ENCODE measurements at places on chromosomes 16 and 17.

- DNase-seq, result no peak
Measured at GRCh38 chr16:86834451-86835035, 256.2 kb downstream of the FOXL1 start.

- no peak for DNase-seq
Measured at GRCh38 chr16:20747030-20747816, 5.6 kb upstream of the THUMPD1 start.

- peak; percentile 88 for DNase-seq
Measured at GRCh38 chr17:1783834-1784611, 22.2 kb downstream of the SERPINF1 start.

DNA sequence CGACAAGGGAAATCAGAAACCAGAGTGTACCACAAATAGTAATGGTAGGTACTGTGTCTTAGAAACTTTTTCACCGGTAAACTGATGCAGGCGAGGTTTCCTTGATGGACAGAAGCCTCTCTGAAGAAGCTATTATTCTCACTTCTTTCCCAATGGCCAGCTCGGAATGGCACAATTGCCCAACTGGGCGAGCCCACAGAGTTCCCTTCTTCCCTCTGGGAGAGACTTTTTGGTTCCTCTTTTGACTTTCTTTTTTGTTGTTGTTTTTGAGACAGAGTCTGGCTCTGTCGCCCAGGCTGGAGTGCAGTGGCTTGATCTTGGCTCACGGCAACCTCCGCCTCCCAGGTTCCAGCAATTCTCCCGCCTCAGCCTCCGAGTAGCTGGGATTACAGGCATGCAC, 16.9 kb downstream of the SLC43A2 start:
- DNase-seq, result no peak

DNA sequence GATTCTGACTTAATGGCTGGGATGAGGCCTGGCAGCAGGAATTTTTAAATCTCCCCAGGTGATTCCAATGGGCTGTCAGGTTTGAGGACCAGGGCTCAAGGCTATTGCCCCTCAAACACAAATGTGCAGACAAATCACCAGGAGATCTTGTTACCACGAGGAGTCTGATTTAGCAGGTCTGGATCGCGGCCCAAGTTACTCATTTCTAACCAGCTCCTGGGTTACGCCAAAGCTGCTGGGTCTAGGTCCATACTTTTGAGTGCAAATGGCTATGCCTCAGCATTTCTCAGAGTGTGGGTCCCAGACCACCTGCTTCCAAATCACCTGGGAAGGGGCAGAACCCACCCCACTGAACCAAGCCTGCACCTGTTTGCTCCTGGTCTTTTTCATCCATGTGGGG, 33.1 kb downstream of the CNGB1 start:
- no peak for DNase-seq

DNA sequence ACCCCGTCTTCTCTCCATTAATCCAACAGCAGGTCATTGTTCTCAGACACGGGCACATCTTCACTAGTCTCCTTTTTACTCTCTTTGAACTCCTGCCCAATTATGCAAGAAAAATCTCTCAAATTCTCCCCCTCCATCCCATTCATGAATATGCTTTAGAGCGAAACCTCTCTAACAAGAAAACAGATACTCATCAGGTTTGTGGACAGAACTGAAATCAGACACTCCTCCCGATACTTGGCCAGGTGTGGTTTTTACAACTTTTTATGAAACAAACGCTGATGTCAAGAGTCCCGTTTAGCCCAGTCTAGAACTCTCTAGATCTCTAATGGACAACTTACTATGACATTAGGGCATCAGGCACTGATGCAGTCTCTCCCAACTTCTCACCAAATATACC, 40.9 kb downstream of the PIK3R5 start:
- DNase-seq, result no peak

- peak; percentile 44 for DNase-seq
Measured at GRCh38 chr17:36463916-36464764, 22.3 kb upstream of the ZNHIT3 start.

GRCh38 chr17:17056156-17056539, 13.9 kb downstream of the MPRIP start:
- no peak for DNase-seq

DNA sequence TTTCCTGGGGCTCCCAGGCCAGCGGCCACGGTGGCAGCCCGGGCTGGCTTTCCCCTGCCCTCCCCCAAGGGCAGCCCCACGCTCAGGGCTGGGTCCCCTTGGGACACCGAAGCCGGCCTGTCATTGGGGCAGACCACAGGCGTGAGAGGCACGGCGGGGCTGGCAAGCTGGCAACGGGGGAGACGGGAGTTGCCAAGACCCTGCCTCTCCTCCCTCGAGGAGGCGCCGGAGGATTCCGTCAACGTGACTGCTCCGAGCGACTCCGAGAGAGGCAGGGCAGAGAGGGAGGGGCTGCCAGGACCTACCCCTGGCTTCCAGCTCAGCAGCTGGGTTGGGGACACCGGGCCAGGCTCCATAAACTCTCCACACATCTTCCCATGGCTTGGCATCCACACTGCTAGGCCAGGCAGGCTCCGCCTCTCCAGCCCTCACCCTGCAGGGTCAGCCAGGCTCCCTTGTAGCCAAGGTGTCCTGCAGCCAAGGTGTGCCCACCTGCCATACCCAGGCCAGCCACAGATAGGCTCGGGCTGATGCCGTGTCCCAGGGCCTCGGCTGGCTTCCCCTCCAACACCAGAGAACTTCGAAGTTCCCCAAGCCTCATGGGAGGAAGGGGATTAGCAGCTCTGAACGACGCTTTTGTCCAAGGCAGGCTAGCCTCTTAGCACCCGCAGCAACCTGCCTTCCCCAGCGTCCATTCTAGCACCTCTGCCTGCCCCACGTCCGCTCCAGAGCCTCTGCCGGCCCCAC, 25.5 kb downstream of the TIMM22 start:
- no peak for DNase-seq

DNA sequence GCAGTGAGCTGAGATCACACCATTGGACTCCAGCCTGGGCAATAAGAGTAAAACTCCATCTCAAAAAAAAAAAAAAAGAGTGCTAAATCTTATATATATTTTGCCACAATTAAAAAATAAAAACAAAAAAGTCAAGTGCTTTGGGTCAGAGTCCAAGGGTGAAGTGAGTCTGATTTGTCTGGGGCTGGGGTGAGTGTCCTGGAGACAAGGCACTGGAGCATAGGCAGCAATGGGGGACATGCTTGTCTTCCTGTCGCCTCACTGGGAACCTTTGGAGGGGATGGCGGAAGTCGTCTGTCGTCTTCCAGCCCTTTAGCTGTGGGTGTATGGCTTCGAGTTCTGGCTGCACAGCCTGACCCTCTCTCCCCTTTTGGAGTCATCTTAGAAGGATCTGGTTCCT, 167.1 kb downstream of the NTN1 start:
- DNase-seq, result no peak

- no peak for DNase-seq
Measured at GRCh38 chr17:80815151-80815681, 176.4 kb upstream of the CHMP6 start.

DNA sequence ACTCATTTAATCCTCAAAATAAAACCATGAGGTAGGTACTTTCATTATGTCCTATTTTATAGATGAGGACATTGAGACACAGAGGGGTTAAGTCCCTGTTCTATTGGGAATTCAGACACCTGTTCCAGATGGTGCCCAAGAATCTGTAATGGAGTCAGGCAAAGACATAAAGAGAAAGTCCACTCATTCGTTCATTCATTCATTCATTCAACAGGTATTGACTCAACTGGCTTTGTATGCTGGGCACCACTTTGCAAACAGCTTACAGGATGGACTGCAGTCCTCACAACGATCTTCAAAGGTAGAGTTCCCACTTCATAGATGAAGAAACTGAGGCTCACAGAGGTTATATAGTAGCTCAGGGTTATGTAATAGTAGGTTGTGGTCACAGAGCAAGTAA, 47.9 kb upstream of the TAC4 start:
- DNase-seq, result no peak

DNA sequence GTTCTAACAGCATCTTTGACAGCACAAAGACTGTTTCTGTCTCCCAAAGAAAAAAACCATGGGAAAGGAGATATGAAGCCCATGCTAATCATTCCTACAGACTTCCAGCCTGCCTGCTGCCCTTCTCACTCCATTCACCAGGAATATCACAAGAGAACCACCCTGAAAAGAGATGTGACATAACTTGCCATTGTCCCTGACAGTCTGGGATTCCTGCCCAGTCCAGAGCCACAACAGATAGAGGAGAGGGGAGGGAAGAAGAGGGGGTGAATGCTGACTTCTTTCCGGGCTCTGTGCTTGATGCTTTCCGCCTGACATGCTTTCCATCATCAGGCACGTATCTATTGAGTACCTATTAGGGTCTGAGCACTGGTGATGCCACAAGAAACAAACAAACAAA, 31.6 kb upstream of the ASIC2 start:
- DNase-seq, result no peak

DNA sequence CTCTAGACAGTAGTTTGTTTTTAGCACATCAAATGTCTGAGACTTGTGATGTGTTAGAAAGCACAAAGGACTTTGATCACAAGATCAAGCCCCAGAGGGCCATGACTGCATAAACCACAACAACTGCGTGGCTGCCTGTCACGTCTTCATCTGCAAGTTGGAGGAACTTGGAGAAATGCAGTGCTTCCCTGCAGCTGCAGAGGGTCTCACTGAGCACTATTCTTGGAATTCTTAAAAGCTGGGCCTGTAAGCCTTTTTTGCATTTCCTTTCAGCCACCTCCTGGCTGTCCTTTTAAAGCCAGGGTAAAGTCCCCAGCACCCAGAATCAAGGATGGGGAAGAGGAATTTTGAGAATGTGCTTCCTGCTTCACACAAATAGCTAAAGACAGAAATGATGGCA, 431.3 kb downstream of the MAF start:
- no peak for DNase-seq

DNA sequence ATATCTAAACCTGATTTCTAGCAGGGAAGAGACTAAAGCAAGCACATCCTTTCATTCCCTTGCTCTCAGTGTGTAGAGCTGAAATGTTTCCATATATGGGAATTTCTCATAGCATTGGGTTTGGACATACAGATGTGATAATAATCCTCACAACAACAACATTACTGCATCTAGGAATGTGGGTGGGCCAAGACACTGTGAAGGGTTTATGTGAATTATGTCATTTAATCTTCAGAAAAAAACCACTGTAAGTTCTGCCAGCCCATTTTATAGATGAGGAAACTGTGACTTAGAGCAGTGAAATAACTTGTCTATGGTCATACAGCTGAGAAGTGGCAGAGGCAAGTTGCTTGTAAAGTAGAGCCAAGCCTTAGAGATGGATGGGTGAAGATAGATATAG, 5.2 kb downstream of the OMG start:
- DNase-seq, result no peak

DNA sequence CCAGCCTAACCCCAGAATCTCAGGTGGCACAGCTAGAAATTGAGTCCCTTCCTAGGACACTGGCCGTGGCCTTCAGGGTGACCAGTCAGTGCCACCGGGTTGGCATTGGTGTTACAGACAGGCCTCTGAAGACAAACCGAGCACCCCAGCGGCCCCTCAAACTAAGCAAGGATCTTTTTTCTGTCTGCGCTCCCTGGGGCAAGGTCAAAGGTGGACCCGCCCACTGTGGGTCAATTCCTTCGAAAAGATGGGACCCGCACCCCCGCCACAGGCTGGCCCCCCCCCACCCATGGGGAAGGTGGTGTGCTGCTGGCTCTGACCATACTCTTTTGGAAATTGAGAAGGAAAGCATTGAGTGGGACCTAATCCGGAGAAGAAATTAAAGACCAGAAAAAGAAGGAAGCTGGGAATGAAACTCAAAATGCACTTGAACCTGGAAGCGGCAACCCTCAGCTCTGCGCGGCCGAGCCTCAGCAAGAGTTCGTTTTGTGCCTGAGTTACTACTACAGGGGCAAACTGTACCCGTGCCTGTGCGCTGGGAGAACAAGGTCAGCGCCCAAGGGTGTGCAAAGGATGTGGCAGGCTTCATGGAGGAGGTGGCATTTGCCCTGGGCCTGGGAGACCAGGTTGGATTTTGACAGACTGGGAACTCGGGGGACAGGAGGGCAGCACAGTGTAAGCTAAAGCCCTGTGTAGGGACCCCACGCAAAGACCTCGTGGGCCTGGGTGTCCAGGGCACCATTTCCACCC, 20.4 kb downstream of the TMC6 start:
- DNase-seq, result no peak

GRCh38 chr17:6061290-6061689, 8.9 kb upstream of the WSCD1 start:
- no peak for DNase-seq

DNA sequence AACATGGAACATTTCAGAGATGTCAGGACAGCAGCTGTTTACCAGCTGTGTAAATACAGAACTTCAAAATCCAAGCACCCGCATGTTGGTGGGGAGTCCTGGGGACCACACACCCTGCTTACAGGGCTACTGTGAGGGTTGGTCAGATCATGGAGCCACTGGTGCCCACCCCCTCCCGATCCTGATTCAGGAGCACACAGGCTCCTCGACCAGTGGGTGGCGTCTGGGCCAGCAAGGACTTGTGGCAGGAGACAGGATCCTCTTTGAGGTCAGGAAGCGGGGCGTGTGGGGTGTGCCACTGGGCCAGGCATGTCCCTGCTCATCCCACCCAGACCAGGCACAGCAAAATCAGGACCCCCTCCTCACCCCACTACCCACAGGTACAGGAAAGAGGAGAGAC, 83.6 kb downstream of the SDK2 start:
- no peak for DNase-seq

DNA sequence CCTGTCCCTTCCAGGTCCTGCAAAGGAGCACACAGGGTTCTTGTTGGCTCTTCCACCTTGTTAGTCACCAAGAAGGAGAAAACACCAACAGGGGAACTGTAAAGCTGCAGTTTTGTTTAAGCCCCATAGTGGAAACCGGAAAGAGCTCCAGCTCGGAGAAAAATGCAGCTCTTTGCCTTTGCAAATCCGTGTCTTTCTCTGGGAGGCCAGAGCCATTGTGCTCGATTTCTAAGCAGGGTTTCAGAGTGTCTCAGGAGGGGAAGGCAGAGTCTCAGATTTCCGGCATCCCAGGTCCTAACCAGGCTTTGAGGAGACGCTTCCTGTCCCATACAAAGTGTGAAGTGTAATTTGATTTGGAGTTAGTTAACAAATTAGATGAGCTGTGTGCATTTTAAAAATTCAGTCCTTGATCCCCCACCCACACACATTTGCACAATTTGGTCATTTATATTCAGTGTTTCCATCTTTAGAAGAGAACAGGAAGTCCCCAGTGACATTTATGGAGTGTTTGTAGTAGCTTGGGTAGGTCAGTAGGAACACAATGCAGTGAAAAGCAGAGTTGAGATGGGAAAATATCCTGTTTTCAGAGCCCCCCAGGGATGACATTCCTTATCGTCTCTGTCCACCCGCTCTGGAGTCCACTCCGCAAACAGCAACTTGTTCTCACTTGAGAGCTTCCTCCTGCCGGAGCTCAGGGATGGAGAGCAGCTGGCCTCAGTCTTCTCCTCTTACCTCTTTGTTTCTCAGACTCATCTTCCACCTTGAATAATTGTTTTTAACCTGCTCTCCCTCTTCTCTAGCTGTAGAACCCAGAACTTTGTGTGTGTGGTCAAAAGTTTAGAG, 331.9 kb downstream of the SEC14L1 start:
- DNase-seq, result no peak

All from GM04504 (cell line).